ENCODE measurements at places on chromosomes 3 and 15.

GRCh38 chr3:22795917-22796316 lies 407.2 kb upstream of the UBE2E2 start:
- no peak for DNase-seq

- no peak for DNase-seq
Observed at GRCh38 chr15:69868756-69869155, 229.0 kb downstream of the TLE3 start.

DNA sequence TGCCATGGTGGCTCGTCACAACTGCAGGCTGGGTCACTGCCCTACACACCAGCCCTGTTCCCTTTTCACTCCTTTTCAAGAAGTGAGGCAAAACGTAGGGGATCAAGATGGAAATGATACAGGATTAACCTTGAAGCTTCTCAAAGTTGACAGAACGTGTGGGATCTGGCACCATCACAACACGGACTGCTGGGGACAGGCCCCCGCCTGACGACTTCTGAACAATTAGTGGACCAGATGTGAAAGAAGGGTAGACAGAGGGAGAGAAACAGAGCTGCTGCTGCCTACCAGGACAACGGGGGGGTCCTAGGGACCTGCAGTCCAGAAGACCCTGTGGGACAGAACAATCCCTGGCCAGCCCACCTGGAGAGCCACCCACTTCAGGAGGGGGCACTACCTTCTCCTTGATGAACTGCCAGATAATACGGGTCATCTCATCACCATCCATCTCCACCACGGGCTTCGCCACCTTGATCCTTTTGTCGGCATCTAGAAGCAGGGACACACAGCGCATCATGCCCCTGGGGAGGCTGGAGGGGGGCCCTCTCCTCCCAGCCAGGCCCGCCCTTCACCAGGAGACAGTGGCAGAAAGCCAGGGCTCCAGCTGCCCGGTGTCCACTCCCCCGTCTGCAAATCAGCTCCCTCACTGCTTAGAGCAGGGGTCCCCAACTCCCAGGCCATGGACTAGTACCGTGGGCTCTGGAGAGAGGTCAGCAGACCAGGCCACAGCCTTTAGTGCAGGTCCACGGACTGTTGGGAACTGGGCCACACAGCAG lies 10.9 kb downstream of the IDH2 start:
- DNase-seq = no peak

DNA sequence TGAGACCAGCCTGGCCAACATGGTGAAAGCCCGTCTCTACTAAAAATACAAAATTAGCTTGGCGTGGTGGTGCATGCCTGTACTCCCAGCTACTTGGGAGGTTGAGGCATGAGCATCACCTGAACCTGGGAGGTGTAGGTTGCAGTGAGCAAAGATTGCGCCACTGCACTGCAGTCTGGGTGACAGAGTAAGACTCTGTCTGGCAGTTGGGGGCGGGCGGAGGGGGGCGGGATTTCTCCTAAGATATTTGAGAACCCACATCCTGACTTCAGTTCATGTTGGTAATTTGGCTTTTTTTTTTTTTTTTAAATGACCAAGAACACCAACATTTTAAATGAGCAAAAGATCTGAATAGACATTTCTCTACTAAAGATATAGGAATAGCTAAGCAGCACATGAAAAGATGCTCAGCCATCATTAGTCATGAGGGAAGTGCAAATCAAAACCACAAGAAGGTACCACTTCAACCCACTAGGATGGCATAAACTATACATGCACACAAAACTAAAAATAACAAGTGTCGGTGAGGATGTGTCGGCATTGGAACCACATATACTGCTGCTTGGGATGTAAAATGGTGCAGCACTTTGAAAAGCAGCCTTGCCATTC lies 75.6 kb upstream of the LMOD3 start:
- DNase-seq = peak; percentile 64

DNA sequence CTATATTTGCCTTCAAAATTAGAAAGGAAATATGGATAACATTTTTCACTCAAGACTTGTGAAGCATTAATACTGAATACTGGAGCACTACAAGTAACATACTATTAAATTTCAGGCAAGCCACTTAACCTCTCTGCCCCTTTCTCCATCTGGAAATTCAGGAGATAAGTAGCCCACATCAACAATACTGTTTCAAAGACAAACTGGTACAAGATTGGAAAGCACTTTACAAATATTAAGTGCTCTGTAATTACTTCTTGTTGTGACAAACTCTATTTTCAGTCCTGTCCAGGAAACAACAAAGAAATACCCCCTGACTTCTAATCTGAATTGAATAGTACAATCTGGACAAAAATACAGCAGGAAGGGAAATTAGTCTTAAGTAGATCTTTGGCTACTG lies 49.3 kb downstream of the TMEM212 start:
- no peak for DNase-seq

- DNase-seq = no peak
Observed at GRCh38 chr3:16147220-16147994, 27.1 kb upstream of the GALNT15 start.

DNA sequence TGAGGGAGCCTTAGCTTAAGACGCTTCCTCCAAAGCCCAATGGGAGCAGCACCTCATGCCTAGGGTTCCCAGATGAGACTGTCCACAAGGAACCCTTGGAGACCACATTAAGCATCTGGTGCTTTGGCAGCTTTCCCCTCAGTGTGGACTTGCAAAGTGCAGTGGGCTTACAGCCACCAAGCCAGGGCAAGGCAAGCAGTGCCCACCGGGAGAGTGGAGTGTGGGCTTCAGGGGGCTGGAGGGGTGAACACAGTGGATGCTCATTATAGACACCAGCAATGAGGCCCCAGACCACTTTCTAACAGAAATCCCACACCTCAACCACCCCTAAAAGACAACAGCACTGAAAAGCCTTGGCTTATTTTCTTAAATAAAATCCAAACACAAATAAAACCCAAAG lies 9.1 kb upstream of the MUSTN1 start:
- no peak for DNase-seq

DNA sequence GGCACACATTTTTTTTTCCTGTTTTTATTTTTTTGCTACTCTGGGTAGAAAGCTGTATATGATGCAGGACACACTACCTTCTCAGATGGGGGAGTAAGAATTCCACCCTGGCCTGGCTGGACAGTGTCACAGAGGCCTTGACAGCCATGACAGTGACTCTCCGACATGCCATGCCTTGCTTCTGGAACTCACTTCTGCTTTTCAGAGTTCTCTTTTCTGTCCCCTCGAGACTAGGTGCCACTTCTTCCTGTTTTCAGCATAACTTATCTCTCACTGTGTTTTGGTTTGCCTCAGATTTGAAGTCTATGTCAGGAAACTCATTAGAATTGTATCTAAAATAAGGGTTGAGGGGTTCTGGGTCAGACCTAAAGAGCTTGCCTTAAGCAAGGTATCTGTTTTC lies 69.1 kb upstream of the SEC13 start:
- no peak for DNase-seq

DNA sequence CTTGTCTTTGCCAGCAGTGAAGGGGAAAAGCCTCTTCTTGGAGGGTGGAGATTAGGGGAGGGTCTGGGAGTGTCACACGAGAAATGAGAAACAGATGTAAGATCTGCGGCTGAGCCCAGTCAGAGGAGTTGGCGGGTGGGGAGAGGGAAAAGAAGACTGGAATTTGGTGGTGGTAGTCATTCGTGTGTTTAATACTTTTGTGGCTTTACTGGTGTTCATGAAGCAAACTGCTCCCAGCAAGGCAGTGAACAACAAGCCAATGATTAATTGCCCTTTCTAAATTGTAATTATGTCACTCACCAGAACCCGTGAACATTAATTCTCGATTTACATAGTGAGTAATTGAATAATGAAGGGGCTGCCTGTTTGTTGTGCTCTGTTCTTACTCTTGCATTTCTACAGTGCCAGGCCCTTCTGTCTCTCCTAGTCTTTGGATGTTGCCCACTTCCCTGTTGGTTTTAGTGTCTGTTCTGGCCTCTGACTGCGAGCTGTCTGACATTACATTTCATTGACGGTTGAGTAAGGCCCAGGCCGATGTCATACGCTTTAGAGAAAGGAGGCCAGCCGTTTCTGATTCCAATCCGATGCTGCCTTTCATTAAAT lies 78.0 kb downstream of the CHCHD6 start:
- DNase-seq = no peak

DNA sequence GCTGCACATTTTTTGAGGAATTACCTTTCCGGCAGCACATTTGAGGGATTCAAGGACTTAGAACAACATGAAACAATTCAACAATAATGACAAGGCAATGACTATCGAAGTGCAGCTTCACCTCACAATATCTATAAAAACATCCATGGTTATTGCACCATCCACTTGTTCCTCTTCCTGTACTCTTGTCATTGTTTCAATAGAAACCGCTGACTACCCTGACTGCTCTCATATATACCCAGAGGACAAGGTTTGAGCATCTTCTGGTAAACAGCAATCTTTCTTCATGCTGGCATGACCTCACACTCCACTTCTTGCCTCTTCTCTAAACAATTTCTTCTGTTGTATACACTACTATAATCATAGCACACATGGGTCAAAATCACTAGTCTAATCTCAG lies 864.9 kb downstream of the FHIT start:
- DNase-seq = no peak

GRCh38 chr3:86921971-86922680 lies 68.8 kb downstream of the VGLL3 start:
- no peak for DNase-seq

- DNase-seq = no peak
Observed at GRCh38 chr15:85155360-85155759, 173.7 kb downstream of the PDE8A start.

DNA sequence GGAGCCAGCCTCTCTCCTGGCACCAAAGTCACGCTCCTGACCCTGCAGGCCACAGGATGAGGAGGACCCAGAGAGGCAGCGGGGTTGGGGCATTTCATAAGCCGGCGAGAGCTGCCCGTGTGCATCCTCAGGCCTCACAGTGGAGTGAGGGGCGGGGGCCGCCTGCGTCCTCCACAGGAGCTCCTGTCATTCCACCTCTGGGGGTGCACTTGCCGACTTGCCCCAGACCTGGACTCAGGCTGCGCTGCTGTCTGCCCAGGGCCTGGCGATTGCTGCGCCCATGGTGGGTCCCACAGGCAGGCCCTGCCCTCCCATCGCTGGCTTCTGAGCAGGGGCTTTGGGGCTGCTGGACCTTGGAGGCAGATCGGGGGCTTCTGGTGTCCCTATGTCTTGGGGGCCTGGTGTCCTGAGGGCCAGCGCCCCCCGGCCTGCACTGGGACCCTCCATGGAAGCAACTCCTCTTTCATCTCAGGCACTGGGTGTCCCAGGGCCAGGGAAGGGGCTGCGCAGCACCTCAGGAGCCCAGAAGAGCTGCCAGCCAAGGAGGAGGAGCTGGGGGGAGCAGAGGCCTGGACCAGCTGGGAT lies 184.0 kb downstream of the GOLGA6L6 start:
- DNase-seq = peak; percentile 24

GRCh38 chr3:197508051-197508451 lies 47.7 kb downstream of the BDH1 start:
- no peak for DNase-seq

DNA sequence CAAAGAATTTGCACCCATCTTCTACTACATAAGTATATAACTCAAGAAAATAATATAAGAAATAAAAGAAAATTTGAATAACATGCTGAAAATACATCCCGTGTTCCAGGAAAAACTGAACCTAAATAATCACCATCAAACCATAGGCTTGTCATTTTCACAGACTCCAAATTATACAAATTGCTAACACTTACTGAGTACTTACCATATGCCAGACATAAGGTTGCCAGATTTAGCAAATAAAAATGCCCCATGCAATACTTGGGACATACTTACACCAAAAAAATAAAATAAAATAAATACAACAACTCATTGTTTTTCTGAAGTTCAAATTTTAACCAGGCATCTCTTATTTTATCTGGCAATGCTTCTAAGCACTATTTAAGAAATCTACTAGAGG lies 760.4 kb upstream of the SEMA6D start:
- no peak for DNase-seq

DNA sequence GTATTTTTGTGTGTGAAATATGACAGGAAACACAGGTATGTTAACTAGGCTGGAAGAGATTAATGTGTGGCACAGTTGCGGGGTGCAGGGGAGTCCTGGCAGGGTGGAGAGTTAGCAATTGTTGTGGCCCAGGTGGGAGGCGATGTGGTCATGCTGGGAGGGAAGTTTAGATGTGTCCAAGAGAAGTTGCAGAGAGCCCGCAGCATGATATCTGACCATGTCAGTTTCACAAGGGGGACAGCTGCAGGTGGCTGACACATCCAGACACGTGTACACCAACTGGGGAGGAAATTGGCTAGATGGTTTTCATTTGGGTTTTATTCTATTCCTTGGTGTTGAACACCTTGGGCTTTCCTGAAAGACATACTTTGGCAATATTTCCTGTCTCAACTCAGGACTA lies 172.8 kb upstream of the RGMA start:
- DNase-seq = no peak

DNA sequence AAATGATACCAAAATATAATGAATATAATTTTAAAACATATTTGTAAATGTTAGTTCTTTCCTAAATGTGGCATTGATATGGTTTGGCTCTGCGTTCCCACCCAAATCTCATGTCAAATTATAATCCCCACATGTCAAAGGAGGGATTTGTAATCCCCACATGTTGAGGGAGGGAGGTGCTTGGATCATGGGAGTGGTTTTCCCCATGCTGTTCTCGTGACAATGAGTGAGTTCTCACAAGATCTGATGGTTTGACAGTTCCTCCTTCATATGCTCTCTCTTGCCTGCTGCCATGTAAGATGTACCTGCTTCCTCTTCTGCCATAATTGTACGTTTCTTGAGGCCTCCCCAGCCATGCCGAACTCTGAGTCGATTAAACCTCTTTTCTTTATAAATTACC lies 12.0 kb downstream of the CGGBP1 start:
- DNase-seq = no peak

- no peak for DNase-seq
Observed at GRCh38 chr3:33122991-33123390, 9.2 kb downstream of the CRTAP start.

DNA sequence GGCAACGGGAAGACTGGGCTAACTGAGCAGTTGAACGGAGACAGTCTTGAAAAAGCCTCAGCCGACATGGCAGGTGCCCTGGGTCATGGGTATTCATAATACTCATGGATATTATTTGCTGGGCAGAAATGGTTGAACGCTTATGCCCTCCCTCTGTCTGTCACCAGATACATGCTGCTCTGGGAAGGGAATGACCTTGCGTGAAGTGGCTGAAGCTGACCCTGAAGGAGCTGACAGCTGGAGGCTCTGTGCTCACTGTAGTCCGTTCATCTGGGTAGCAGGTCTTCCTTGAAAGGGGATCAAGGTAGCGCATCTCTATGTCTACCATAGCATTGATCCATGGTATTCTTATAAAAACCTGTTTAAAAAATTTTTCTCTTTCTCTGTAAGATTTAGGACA lies 390.7 kb downstream of the PDCD6IP start:
- no peak for DNase-seq

DNA sequence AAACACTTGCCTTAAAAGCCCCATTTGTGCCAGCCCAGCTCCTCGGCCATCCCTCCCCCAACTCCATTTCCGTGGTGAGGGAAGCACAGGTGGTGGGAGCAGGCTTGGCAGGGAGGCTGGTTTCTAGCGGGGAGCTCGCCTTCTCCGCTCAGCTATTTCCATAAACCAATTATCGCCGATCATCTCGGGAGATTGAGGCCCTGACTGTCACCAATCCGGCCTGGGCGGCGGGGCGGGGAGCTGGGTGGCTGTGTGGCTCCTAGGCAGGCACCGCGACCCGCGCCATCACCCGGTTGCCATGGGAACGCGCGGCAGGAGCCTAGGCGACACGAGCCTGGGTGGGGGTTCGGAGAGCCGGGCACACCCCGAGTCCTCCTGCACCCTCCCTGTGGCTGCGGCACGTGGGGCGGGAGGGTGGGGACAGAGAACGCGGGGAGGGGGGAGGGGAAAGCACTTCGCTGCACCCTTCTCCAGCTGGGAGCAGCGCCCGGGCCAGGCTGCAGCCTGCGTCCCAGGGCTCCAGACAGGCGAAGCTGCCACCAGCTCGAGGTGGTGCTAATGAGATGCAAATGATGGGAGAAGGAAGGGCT lies 9.3 kb downstream of the CCDC33 start:
- peak; percentile 19 for DNase-seq

Measured in activated naive CD4-positive, alpha-beta T cell treated with anti-CD3 and anti-CD28 coated beads, Interleukin-2, amount 50 U/mL, for 16 hours (primary cell).